ENCODE measurements at places on chromosomes 1 and 21. TPM values are rescaled to one million over a fixed set of nuclear protein-coding genes. Genes with fewer than 3 reads are reported as not detected.

The DYNLT5 gene
- 0.33 TPM for total RNA-seq

The CRB1 gene
- total RNA-seq = 0.33 TPM

DNA sequence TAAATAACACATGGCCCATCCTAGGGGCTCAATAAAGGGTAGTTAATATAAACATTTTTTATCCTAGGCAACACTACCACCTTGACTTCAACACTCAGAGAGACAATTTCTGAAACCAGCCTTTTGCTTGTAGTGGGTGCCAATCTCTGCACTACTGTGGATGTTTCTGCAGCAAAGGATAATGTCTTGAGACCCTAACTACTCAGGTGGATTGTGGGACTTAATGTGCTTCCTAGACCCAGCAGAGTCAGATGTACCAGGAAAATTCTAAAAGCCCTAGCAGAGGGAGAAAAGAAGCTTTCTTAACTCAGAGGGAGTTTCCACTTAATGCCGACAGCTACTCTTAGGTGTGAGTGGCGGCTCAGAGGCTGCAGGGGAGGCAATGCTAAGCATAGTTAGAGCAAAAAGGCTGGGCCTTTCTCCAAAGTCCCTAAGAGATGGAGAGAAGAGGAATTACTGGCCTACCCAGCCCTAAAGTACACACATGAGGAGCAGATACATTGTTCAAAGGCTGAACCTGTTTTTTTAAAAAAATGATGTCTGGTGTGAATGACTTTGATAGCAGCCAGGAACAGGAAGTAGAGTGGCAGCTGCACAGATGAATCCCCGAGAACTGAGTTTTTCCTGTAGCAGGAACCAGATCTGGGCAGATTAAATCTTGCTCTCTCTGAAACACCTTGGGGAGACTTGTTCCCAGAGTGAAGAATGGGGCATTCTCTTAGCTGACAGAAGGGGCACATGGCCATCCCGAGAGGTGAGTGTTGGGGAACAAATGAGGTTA is 33.5 kb upstream of the ABCD3 start:
- no peaks in the 10 kb centered on the region for H3K4me1 ChIP-seq
- DNase-seq = no peak
- H3K27me3 ChIP-seq = no peaks in the 10 kb centered on the region
- H3K36me3 ChIP-seq = no peaks in the 10 kb centered on the region

DNA sequence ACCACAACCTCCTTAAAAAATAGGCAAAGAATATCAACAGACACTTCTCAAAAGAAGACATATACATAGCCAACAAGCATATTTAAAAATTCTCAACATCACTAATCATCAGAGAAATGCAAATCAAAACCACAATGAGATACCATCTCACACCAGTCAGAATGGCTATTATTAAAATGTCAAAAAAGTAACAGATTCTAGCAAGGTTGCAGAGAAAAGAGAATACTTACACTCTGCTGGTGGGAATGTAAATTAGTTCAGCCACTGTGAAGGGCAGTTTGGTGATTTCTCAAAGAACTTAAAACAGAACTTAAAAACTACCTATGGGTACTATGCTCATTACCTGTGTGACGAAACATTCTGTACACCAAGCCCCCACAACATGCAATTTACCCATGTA is 20.7 kb downstream of the CD1B start:
- H3K27me3 ChIP-seq = no peaks in the 10 kb centered on the region
- H3K4me1 ChIP-seq = no peaks in the 10 kb centered on the region
- no peak for DNase-seq
- no peak overlapping the region for H3K27ac ChIP-seq
- no peaks in the 10 kb centered on the region for H3K36me3 ChIP-seq

- no peaks in the 10 kb centered on the region for H3K36me3 ChIP-seq
- H3K27me3 ChIP-seq = no peaks in the 10 kb centered on the region
- no peak for DNase-seq
- H3K4me3 ChIP-seq = no peak overlapping the region
- H3K4me1 ChIP-seq = no peaks in the 10 kb centered on the region
Observed at GRCh38 chr1:227320476-227320875, 2.2 kb upstream of the CDC42BPA start.

DNA sequence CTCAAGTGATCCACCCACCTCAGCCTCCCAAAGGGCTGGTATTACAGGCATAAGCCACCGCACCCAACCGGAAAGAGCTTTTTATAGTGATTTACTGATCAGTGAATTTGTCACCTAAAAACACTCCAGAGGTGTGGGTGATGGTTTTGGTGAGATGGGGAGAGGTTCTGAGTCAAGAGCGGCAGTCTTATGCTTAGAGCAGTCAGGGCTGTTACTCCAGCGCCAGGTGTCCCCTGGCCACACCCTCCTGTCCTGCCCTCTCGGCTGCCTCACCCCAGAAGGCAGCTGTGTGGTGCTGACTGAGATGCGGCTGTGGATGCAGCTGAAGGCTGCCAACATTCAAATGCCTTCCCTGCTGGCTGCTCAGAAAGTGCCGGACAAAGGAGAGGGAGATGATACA is 94.5 kb upstream of the LPGAT1 start:
- H3K36me3 ChIP-seq = no peaks in the 10 kb centered on the region
- H3K4me3 ChIP-seq = no peak overlapping the region
- no peak overlapping the region for H3K27ac ChIP-seq
- peaks cover 18% of the 10 kb centered on the region for H3K4me1 ChIP-seq
- H3K27me3 ChIP-seq = no peaks in the 10 kb centered on the region
